ENCODE measurements at places on chromosomes 1 and 21. TPM values are rescaled to one million over a fixed set of nuclear protein-coding genes. Genes with fewer than 3 reads are reported as not detected.

The IFNLR1 gene
- 5.1 TPM for polyA plus RNA-seq

The RNPC3 gene
- 75.6 TPM for polyA plus RNA-seq

The CFHR4 gene
- not detected for polyA plus RNA-seq

The SPRR1A gene
- polyA plus RNA-seq: not detected

The ATP13A2 gene
- 30.0 TPM for polyA plus RNA-seq

The NMNAT1 gene
- 16.7 TPM for polyA plus RNA-seq

The LCE3D gene
- polyA plus RNA-seq: not detected

- no peak for DNase-seq
Measured at GRCh38 chr1:235599536-235599935, 50.0 kb downstream of the GNG4 start.

DNA sequence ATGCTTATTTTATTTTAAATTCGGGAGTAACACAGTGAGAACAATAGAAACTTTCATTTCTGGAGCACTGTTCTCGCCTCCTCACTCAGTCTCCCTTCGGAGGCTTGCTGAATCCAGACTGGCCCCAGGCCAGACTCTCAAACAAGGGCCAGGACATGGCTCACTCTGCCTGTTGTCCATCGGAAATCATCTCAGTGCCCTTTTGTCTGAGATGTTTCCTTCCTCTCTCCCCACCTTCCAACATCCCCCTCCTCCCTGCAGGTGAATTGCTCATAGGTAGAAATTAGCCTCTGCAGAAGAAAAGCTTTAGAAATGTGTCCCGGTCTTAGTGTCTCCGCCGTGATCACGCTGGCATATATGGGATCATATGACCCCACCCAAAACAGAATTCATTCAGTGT, 55.2 kb downstream of the ERG start:
- no peak for DNase-seq

GRCh38 chr1:53316766-53317581, 10.9 kb downstream of the LRP8 start:
- peak; percentile 35 for DNase-seq

GRCh38 chr1:2212532-2213491, 15.3 kb upstream of the SKI start:
- peak; percentile 91 for DNase-seq

DNA sequence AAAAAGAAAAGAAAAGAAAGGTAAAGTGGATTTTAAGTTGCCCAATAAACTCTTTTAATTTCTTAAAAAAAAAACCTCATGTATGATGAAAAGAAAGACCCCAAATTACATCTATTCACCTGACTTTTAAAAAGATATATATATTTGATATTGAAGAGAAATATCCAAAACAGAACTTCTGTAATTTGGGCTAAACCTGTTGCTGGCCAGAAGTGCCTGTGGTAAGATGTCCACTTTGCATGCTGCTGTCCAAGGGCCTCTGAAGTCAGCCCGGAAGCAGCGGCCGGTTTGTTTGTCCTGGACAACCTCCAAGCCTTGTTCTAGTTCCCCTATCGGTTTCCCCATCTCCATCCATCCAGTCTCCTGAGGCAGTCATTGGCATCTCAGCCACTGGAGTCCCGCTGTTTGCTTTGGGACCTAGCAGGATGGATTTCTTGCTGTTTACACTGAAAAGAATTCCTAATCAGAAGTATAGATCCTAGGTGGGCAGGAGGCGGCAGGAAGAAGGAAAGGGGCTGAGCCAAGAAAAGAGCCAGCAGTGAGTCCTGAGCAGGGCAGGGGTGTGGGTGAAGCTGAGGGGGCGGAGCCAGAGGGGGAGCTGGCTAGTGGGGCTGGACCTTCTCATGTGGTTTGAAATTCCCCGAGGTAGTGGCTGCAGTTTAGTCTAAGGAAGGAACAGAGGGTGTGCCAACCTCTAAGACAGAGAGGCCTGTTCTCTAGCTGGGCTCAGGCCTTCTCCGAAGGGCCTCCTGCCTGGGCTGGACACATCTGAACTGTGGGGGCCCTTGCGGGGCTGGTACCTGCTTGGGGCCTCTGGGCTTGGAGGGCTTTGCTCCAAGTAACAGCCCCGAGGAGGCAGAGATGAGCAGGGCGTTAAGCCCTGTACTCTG, 3.3 kb downstream of the NCMAP start:
- no peak for DNase-seq

- no peak for DNase-seq
Measured at GRCh38 chr1:245094092-245094491, 60.7 kb upstream of the KIF26B start.

GRCh38 chr1:239600588-239600987, 214.2 kb downstream of the CHRM3 start:
- DNase-seq: no peak

- no peak for DNase-seq
Measured at GRCh38 chr21:35120631-35121180, 71.6 kb upstream of the RUNX1 start.

DNA sequence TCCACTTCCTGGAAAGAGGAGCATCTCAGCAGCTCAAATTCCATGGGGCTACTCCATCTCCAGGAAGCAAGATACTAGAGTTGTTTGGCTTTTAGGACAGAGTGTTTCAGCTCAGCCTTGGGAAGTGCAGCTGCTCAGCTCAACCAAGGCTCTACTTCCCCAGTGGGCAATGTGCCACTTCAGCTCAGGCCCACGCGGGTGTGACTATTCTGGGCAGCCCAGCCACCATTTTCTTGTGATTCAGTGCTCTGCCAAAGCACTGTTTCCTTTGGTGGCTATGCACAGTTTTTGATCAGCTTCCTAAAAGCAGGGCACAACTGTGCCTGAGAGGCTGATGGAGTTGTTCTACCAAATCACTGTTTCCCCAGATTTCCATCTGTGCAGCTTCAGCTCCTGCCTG, 1104.9 kb upstream of the TMPRSS15 start:
- DNase-seq: no peak

DNA sequence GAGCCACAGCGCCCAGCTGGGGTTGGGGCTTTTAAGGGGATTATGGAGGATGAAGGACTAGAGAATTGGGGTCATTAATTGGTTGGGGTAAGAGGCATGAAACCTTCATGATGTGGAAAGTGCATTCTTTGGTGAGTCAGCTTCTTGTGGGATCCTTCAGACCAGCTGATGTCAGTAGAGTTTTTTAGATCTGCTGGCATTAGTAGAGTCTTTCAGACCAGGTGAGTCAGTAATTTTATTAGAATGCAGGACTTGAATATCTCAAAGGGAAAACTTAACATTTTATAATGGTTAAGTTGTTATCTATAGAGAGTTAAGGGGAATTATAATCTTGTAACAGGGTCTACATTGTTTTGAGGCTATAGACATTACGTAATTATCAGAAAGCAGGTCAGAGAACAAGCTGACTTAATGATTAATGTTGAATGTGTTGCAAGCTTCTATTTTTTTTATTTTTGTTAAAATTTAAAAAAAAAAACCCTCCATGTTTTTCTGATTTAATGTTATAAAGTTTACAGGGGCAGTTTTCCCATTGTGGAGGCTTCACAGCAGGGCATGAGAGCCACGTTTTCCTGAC, 160.9 kb upstream of the FMN2 start:
- DNase-seq: no peak

DNA sequence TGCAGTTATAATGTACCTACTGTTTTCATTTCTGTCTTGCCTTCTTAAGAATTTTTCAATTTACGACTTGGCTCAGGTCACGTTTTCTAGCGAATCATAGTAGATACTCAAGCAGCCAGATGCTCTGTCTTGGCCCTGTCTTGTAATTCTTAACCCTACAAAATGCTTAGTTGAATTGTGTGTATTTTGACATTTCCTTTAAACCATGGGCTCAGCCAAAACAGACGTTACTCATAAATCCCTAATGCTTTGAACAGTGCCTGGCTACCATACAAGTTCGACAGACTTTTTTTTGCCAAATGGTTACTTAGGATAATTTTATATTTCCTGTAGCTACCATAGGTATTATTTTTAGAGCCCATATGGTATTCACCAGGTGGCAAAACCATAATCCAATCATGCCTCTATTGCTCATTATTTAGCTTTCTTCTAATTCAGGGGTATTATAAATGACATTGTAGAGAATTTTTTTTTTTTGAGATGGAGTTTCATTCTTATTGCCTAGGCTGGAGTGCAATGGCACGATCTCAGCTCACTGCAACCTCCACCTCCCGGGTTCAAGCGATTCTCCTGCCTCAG, 54.3 kb downstream of the KCNK1 start:
- DNase-seq: no peak

GRCh38 chr1:114178936-114179335, 25.3 kb upstream of the SYT6 start:
- no peak for DNase-seq

- no peak for DNase-seq
Measured at GRCh38 chr1:44275296-44275962, 62.2 kb downstream of the DMAP1 start.
